ENCODE measurements at places on chromosomes 6 and 20.

DNA sequence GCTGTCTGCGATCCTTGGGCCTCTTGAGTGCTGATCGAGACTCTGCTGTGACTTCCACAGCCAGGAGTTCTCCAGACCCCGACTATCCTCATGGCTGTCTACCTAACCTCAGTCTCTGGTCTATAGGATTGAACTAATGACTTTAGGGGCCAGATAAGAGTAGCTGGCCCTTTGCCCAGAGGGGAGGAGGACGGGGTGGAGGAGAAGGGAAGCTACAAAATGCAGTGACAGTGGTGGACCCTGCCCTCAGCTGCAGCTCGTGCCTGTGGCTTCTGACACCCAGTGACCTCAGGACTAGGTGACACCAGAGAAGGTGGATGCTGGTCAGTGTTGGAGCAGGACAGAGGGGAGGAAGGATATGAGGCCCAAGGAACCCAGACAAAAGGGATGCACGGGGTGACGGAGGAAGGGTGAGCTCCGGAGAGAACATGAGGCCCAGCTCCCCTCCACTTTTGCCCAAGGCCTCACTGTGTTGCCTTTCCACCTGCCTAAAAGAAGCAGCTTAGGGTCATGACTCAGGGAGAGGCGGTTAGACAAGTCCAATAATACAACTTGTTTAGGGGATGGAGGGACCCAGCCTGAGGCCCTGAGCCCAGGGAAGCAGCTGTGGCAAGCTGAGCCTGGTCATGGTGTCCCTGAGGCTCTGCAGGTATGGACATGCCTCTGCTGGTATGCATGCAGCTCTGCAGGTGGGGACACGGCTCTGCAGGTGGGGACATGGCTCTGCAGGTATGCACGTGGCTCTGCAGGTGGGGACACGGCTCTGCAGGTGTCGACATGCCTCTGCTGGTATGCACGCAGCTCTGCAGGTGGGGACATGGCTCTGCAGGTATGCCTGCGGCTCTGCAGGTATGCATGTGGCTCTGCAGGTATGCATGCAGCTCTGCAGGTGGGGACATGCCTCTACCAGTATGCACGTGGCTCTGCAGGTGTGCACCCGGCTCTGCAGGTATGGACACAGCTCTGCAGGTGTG, 67.7 kb downstream of the SYNJ2 start:
- no peak for DNase-seq

GRCh38 chr20:14919501-14920081, 582.2 kb upstream of the FLRT3 start:
- no peak for DNase-seq

DNA sequence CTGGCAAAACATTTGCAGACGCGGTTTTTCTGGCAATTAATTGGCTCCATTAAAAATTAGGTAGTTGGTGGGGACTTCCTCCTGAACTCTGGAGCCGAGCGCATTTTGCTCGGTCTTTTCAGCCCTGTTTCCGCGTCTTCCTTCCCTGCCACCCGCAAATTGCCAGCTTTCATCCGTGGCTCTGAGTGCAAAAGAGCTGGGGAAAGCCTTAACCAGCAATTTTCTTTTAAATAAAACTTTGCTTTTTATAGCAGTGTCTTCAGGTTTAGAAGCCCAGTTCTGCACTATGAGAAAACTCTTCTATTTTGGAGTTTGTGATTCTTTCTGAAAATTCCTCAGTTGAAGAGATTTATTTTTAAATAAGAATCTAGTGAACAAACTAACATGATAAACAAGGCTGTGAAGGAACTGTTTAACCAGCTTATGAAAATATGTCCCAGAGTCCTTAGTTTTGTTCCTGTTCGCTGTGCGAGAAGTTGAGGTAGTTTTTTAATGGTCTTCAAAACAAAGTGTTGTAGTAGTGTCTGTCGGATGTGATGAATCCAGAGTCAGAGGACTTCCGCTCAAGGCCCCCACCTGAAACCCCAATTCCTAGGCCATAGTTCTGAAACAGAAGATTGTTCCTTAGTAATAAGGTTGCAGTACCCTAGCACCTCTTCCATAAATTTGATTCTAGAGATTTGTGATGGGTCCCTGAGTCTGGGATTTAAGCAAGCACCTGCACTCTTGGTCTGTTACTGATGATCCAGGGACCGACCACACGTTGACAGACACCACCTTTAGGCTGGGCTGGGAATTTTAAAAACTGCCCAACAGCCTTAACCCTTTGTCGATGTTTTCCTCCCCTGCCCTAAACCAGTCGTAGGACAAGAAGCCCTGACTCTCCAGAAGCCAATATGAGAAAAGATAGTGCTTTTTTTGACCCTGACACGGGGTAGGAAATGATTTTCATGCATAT, 950 bp downstream of the KCTD20 start:
- DNase-seq: no peak

DNA sequence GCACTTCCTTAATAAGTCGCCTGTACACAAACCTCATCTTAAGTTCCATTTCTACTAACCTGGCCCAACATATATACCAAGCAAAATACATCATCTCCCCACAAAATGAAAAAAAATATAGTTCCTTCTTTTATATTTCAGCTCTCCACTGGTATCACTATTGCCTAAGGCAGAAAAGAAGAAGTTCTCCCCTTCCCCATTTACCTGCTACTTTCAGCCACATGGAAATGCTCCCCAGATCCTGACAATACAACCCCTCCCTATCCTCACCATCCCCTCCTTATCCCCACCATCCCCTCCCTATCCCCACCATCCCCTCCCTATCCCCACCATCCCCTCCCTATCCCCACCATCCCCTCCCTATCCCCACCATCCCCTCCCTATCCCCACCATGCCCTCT, 175.7 kb downstream of the LINC00237 start:
- no peak for DNase-seq

DNA sequence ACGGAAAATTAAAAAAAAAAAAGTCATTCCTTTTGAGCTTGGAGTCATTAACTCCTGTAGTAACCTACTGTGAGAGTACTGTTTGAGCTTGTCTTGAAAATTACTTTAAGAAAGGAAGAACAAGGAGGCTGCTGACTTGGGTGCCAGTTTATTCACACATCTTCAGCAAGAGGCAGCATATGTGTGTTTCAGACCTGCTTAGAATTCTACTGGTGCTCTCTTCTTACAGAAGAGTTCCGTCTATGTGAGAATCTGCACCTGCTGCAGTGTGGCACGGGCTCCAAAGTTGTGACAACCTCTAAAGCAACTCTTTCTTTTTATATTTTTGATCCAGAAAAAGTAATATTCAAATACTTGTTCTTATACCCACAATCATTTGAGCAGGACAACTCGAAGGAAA, 117.4 kb upstream of the SOX4 start:
- no peak for DNase-seq

DNA sequence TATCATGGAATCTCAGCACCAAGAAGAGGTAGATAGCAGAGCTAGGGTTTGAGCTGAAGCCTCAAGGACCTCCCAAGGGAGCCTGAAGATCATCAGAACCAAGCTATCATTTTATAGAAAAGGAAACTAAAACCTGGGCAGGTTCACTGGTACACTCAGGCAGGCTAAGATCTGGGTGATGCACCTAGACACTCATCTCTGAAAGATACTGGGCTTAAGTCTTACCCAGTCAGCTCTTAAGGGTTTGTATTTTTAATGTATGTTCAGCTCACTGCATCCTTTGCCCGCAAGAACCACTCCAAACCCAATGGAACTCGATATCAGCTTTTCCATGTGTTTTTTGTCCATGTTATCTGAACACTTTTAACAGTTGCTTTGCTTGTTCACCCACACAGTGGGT, 78.0 kb upstream of the SLC22A16 start:
- no peak for DNase-seq

GRCh38 chr20:48738094-48738398, 89.8 kb downstream of the PREX1 start:
- DNase-seq: no peak

GRCh38 chr20:11255860-11256259, 582.1 kb upstream of the JAG1 start:
- DNase-seq: no peak

- DNase-seq: no peak
These were observed 27.1 kb downstream of the LBP start for GRCh38 chr20:38373231-38373867.

DNA sequence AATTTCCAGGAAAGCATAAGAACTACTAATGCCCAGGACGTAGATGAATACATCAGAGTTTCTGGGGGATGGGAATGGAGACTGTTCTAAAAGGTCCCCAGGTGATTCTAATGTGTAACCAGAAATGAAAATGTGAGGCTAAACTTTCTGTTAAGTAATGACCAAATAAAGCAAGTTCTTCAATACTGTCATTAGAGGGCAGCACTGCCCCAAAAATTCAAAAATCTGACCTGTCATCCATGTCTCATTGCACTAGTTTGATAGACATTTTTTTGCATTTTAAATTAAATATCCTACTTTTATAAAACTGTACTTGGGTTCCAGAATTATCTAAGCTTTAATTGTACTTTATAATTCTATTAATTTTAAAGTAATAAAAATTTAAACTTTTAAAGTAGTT, 94.9 kb downstream of the RFX6 start:
- DNase-seq: no peak

DNA sequence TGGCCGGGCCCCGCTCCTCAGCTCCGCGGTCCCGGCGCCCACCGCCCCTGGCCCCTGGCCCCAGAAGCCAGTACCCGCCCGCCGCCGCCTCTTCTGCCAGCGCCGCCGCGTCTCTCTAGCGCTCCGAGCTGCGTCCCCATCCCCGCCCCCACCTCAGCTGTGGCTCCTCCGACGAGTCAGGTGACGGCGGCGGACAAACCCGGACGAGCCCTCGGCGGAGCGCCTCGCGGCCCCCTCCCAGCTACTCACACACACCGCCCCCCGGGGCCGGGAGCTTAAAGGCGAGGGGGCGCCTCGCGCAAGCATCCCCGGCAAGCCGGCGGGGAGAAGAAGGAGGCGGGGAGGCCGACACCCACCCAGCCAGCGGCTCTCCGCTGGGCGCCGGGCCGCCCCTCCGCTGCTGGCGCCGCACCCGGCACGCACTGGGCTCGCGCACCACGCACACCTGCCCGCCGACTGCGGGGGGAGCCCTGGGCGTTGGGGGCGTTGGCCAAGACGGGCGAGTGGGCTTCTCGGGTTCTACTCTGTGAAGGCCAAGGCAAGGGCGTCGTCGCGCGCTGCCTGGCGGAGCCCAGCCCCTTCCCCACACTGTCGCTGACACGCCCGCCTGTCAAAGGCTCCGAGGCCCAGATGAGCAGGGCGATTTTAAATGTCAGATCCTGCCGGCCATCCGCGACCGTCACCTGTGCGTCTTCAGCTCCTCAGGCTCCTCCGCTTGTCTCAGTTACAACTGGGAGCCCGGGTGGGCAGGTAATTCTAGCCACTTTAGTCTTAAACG, at the start of gene SNAP91:
Gene SNAP91, minus strand, starts transcription at position 132 of the 778 bp plus-strand sequence. CDS start 1,174 bp downstream, outside the sequence.
- no peak for DNase-seq

DNA sequence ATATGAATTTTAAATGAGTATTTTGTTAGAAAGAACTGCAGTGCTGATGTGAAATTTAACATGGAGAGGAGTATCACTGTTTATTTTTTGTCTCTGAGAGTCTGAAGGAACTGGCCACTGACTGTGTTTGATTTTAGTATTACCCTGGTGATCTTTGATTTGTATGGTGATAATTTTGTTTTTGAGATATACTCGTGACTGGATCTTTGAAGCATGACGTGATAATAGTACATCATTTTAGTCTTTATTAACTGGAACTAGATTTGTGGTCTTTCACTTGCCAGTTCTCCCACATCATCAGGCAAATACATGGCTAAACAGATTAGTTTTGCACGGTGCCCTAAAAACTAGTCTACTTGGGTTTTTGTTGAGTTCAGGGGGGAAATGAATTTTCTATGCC, 55.5 kb downstream of the ARID1B start:
- no peak for DNase-seq

- DNase-seq: no peak
These were observed 92.7 kb downstream of the CD40 start for GRCh38 chr20:46210672-46211330.

GRCh38 chr6:38436726-38437465, 202.8 kb downstream of the BTBD9 start:
- no peak for DNase-seq

- no peak for DNase-seq
These were observed 29.3 kb downstream of the GMPR start for GRCh38 chr6:16267428-16268263.

- DNase-seq: no peak
These were observed 125.7 kb downstream of the CRYBG1 start for GRCh38 chr6:106486236-106486635.
